ENCODE measurements at places on chromosomes 6 and 20.

DNA sequence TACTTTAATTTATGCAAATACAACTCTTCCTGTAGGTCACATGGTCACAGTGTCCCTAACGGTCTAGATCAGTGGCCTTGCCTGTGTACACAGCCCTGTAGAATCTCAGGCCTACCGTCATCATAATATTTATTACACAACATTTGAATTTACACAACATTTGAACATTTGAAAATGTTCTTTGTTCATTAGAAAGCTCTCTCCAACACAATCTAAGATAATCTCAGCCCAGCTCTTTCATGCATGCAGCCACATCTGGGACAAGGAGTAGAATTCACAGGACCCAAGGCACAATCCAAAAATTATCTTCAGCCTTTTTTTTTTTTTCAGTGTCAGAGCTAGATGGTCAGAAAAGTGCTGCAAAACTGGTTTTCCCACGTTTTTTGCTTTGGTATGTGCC, 892.8 kb downstream of the TFAP2A start:
- no peak for DNase-seq

DNA sequence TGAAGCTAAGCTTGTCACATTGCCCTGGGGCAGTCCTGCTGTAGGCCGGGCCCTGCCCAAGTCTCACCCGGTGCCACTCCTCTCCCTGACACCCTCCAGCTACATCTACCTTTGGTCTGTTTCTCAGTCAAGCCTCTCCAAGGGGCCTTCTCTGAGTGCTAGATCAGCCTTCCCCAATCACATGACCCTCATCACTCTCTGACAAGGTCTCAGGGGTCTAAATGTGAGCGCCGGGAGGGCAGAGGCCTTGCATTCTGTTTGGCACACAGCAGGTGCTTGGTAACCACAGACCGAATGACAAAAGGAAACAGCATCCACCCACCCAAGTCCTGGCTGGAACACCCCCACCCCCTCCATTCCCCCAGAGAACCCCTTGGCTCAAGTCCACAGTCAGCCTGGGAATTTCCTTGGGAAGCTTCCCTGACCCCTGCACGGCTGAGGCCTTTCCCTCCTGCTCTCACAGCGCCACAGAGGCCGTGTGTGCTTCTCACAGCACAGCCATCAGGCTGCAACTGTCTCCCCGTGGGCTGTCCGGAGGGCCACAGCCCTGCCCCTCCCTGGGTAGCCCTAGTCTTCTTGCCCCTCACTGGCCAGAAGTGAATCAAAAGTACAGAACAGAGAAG, 32.9 kb downstream of the PKIG start:
- DNase-seq: no peak

- no peak for DNase-seq
Measured at GRCh38 chr6:34044945-34045595, 100.8 kb downstream of the GRM4 start.

DNA sequence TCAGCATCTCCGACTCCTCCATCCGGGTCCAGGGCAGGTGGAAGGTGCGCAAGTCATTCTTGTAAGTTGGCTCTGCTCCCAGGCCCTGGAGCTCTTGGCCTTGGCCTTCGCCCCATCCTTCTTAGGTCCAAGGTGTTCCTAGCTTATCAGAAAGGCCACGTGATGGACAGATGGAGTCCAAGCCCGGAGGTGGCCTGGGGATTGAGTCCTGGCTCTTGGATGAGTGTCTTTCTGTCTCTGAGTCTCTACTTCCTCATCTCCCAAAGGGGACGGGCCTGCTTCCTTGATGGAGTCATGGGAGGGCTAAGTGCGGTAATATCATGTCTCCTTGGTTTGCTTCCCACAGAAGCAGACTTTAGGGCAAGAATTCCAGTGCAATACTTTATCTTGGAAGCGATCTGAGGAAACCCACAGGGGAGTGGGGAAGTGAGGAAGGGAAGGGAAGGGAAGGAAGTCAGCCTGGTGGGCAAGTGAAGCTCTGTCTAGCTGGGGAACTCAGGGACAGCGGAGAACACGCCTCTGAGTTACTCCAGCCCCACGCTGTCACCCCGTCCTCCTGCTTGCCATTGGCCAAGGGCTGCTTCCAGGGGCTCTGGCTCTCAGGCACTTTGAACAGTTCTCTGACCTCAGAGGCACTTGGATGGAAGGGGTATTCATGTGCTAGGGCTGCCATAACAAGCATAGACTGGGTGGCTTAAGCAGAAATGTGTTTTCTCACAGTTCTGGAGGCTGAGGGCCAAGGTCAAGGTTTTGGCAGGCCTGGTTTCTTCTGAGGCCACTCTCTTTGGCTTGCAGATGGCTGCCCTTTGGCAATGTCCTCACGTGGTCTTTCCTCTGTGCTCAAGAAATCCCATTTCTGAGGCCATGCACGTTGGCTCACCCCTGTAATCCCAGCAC, 4.8 kb downstream of the LBP start:
- no peak for DNase-seq

- DNase-seq: no peak
Measured at GRCh38 chr6:13471184-13471583, 16.2 kb downstream of the GFOD1 start.

GRCh38 chr20:32626859-32627636, 41.9 kb upstream of the NOL4L start:
- no peak for DNase-seq

DNA sequence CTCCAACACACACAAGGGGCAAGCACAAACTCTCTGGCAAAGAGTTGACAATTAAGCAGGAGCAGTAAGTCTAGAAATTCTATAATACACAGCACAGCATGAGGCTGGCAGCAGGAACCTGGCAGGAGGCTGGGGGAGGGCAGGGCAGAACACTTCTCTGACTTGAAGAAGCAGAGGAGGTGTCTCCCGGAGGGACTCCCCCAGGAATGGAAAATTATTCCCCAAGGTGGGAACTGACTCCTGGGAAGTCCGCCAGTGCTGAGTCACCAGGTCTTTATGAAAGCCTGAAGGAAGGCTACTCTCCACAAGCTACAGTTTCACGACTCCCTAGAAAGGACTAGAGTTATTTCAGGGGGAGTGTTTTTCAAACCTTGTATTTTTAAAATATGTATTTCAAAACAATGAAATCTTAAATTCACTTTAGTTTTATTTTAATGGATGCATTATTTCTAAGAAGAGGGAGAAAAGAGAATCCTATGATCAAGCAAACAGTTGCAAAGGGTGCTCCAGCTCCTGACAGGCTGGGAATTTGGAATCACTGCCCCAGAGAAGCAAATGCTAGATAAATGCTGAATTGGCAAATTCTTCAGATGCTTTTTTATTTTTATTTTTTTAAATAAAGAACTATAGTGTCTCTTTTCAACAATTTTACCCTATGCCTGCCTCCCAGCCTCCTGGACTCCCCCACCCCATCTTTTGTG, 192.8 kb downstream of the LY86 start:
- no peak for DNase-seq

DNA sequence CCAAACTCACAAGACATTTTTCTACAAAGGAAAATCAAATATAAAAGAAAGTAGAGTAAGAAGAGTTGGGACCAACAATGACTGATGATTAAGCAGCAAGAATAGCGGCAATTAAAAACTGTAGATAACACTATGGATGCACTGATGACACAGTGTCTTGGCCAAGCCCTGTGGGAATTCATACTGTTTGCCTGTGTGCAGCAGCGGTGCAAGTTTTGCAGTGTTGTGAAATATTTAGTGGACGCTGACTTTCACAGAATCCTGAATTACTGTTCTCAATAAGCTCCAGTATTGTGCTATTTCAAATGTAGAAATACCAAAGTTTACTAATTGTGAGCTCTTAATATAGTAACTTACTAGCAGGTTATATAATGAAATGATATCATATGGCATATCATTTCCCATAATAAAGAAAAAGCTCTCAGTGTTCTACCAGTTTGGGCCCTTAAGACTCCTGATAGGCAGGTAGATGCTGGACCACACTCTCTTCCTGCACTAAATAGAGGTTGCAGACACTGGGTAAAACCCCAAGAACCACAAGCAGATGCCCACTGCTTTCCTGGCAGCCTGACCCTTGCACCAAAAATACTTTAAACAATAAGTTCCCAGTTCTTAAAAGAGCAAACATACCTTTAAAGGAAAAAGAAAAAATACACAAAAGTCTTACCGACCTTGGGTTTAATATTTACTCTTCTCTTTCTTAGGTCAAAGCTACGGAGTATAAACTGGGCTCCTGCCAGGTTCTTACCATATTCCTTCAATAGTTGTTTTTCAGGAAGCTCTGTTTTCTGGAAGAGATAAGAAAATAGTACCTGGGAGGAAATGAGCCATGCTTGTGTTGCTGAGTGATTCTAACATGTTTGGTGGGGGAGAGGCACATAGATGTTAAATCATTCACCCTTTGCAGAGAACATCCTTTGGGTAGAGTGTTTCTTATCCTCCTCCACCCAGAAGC, 41.6 kb downstream of the ANKEF1 start:
- no peak for DNase-seq

- DNase-seq: no peak
Measured at GRCh38 chr6:140441256-140441655, 1066.8 kb upstream of the CITED2 start.

- DNase-seq: no peak
Measured at GRCh38 chr6:74420221-74420620, 724.2 kb downstream of the CD109 start.

GRCh38 chr6:125019918-125020317, 57.7 kb downstream of the RNF217 start:
- no peak for DNase-seq

- no peak for DNase-seq
Measured at GRCh38 chr20:1900321-1900801, 5.2 kb downstream of the SIRPA start.

DNA sequence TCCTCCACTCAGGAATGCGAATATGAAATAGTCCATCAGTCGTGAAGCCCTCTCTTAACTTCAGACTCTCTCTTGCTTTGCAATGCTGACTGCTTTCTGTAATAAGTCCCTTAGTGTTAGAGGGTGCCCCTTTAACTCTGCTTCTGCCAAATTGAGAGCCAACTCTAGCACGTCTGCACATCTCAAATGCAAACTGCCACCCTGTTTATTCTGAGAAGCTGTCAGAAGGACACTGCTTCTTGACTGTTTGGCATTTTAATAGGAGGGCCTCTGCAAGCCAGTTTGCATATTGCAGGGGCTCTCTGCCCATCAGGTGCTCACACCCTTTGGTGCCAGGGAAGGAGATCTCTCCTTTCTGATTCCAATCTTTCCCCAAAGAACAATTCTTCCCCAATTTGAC, 589.8 kb upstream of the CDH4 start:
- DNase-seq: no peak

DNA sequence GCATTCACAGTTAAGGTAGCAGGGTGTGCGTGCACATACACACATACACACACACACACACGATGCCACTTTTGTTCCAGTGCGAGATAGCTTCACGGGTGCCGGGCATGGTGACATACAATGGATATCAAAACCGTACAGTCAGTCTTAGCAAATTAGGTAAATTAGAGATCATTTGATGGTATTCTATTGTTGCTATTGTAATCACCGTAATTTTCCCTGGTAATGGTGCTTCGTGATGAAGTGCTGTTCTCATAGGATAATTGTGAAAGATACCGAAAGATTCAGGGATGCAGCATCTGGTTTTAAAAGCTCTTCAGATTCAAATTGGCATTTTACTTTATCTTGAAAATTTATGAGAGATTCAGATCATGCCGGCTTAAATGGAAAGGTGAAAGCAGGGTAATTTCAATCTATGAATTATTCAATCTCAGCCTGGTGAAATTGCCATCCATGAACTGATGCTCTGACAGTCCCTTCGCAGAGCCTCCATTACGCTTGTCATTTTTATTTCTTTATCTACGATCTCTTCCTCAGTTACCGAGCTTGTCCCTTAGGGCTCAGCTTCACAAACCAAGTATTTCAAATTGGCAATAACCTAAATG, 71.3 kb upstream of the SOX4 start:
- no peak for DNase-seq

DNA sequence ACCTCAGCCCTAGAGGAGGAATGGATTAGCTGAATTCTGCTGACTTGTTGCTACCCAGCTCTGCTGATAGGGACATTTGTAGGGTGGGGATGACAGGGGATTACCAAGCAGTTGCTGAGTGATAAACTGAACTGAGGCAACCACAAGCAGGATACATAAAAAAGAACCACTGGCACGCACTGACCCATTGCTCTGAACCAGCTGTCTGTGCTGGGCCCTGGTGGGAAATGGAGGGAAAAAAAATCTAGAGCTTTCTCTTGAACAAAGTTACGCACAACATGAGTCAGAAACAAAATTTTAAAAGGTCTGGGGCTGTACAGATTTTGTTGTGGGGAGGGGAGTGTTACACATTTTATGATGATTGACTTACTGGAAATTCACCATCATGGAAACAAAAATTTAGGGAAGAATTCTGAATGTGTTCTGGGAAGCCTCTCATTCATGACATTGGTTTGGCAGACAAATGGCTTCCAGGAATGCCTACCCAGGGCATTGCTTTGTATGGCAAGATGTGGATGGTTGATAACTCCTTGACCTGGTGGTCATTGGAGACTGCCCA, 37.7 kb downstream of the FOXO3 start:
- DNase-seq: no peak

DNA sequence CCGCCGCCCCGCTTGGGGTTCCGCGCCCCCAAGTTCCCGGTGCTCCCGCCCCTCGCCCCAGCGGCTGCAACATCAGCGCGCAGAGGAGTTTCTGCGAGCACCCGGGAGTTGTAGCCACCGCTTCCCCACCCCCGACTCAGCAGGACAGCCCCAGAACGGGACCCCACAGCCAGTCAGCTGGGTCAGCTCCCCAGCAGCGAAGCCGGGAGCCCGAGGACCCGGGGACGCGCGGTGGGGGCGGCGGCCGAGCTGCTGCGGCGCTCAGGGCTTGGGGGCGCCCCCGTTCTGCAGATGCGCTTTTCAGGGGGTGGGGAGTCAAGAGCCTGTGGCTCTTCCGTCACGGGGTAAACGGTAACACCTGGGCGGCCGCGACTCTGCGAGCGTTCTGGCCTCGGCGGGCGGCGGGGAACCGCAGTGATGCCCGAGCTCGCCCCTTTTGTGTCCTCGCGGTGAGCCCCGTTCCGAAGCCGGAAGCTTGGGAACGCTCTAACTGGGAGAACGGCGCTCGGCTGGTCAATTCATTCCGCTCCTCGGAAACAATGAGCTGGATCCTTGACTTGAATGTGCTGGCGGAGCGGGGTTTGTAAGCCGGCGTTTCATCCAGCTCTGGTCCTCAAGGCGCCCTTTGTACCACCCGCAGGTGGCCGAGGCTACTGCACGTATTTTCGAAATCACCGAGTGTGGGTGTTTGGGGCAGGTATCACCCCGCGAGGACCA, 774 bp downstream of the PLEKHG1 start:
- DNase-seq: peak; percentile 26

- DNase-seq: no peak
Measured at GRCh38 chr6:5547556-5547955, 286.2 kb downstream of the FARS2 start.
